Fibroblast of skin of right quadriceps (primary cell): ENCODE measurements at places on chromosomes 7 and 10.

GRCh38 chr7:2641406-2642393 is 9.9 kb downstream of the TTYH3 start:
- peak; percentile 91 for DNase-seq

DNA sequence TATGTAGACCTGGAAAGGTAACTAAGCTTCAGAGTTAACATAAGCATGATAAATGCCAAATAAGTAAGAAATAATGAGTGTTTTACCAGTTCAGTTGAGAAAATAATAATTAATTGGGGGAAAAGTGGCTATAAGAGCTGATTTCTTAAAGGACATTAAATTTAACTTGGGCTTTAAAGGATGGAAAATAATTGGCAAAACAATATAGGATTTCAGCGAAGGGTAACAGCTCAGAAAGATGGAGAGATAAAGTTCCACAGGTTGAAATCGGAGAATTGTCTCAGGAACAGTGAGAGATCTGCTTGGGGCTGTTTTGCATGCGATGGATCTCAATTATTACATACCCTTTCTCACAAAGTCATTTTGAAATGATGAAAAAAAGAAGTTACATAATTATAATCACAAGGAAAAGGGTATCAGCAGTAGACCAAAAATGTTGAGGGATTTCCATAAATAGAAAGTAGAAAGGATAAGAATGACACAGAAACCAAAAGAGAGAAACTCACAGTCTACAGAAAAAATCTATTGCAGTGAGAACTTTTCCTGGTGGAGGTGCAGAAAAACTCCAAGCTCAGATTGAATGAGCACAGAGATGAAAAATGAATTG is 40.1 kb upstream of the ITGB8 start:
- DNase-seq: no peak

GRCh38 chr10:127896590-127896989 is 3.8 kb upstream of the CLRN3 start:
- no peak for DNase-seq

- DNase-seq: no peak
Observed at GRCh38 chr10:4191354-4191753, 406.3 kb upstream of the KLF6 start.

DNA sequence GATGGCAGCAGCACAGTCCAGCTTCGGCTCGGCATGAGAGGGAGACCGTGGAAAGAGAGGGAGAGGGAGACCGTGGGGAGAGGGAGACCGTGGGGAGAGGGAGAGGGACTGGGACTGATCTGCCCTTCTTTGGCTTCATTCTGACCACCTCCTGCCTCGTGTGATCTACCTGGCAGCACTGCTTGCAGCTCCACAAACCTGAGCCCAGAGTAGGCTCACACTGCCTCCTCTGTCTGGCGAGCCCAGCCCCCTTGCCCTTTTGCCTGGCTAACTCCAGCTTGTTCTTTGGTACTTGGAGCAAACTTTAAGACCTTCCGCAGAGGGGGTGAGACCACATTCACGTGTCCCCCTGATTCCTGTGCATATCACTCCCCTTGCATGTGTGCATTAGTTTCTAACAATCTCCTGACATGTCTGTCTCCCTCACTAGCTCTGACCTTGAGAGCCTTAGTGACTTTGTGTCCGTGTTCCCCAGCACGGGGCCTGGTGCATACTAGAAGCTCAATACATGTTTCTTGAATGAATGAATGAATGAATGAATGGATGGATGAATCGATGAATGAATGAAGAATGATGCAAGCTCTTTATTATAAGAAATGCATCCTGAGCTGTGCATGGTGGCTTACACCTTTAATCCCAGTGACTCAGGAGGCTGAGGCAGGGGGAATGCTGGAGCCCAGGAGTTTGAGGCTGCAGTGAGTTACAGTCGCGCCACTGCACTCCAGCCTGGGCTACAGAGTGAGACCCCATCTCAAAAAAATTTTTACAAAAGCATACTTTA is 31.2 kb downstream of the UBTD1 start:
- DNase-seq: no peak

- no peak for DNase-seq
Observed at GRCh38 chr10:84581976-84582375, 253.6 kb downstream of the CCSER2 start.
